ENCODE measurements at places on chromosomes 7 and 10.
A peak's percentile ranks its signal among the peaks of the same experiment; 100 is the strongest.

- DNase-seq: no peak
These were observed at the start of gene SHOC2 for GRCh38 chr10:110919349-110919931. Gene SHOC2 (plus strand): TSS chr10:110919604. CDS start chr10:110964359, 44,755 bp downstream.

- peak; percentile 65 for DNase-seq
These were observed at the start of gene LCOR for GRCh38 chr10:96831867-96832720. Gene LCOR (plus strand): TSS chr10:96832298. CDS start chr10:96949058, 116,760 bp downstream.

DNA sequence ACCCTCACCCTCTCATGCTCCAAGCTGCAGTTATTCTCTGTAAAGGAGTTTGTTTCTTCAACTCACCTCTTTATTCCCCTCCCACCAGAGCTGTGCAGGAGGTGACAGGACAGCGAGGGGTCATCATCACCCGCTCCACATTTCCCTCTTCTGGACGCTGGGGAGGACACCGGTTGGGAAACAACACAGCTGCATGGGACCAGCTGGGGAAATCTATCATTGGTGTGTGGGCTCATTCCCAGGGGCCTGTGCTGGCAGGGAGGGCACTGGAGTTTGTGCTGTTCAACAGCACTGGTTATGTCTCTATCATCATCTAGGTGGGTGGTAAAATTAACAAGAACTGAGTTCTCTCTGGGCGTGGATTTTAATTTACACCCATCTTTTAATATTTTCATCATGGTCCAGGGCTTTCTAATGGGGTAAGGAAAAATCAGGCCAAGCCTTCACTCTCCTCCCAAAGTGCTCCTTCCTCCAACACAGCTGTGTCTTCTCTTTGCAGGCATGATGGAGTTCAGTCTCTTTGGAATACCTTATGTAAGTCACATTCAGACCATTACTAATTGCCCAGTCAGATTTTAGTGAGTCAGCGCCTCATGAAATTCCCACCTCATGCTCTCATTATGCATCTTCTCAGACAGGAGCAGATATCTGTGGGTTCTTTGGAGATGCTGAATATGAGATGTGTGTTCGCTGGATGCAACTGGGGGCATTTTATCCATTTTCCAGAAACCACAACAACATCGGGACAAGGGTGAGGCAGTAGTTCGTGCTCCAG lies 61.6 kb downstream of the PRSS58 start:
- no peak for DNase-seq

GRCh38 chr7:47610506-47611044 lies 28.7 kb upstream of the TNS3 start:
- no peak for DNase-seq

DNA sequence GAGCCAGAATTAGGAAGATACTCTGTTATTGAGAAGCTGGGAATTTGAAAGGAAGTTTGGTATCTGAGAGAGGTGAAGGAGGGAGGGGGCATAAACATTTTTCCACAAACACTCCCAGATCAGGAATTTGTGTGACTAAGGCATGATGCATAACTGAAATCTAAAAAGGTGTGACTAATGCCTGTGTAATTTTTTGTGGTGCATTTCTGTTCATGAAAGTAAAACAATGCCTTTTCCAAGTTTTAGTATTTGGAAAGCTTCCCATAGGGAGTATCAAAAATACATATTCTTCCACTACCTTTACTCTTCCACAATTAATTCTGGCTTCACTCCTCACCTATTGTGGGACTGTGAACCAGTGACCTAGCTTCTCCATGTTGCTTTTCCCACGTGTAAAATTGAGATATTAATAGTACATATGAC lies 56.4 kb upstream of the CAV2 start:
- DNase-seq: no peak

DNA sequence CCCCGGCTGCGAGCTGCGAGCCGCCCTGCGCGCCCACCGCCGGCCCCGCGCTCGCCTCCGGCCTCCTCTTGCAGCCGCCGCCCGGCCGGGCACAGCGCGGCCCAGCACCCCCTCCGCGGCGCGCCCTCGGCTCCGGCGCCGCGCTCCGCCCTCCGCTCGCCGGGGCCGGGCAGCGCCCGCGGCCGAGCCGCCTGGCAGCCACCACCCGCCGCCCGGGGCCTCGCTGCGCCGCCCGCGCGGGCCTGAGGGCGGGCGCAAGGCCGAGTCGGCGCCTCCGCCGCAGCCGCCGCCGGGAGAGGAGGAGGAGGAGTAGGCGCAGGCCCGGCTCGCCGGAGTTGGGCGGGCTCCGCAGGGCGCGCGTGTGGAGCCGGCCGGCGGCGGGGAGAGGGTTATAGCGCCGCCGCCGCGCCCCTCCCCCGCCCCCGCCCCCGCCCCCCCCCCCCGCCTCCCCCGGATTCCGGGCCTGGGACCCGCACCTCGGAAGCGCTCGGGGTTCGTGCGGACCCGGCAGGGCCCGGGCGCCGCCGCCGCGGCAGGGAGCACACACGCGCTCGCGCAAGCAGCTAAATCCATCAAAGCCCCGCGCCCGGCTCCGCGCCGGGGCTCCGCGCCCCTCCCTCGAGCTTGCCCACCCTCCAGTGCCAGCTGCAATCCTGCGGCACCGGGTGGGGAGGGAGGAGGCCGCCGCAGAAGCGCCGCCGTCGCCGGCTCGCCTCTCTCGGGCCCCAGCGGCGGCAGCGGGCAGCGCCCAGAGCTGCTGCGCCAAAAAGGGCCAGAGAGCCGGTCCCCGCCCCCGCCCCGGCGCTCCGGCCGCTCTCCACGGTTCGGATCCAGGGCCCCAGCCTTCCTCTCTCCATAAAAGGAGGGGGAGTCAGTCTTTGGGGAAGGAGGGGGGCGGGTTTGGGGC lies at the start of gene PDGFA:
Gene PDGFA (minus strand): TSS at position 363 of the 907 bp plus-strand sequence. CDS start 845 bp downstream, outside the sequence.
- no peak for DNase-seq

DNA sequence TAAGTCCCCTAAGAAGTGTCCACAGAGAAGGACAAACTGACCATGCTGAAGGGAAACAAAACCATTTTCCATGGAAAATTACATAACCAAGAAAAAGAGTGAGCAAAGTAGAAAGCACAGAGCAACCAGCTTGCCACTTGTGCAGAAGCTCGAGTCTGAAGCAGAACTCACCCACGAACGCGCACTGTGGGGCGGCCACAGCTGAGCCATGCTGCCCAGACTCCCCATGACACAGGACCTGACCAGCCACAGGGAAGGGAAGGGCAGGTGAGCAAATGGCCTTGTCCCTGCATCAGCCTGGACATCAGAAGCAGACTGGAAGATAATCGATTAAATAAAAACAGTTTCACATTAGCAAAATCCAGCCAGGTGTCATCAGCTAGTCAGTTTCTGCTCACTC lies 95.7 kb downstream of the TCERG1L start:
- no peak for DNase-seq

GRCh38 chr10:71621231-71622153 lies 98.1 kb downstream of the C10orf105 start:
- no peak for DNase-seq

DNA sequence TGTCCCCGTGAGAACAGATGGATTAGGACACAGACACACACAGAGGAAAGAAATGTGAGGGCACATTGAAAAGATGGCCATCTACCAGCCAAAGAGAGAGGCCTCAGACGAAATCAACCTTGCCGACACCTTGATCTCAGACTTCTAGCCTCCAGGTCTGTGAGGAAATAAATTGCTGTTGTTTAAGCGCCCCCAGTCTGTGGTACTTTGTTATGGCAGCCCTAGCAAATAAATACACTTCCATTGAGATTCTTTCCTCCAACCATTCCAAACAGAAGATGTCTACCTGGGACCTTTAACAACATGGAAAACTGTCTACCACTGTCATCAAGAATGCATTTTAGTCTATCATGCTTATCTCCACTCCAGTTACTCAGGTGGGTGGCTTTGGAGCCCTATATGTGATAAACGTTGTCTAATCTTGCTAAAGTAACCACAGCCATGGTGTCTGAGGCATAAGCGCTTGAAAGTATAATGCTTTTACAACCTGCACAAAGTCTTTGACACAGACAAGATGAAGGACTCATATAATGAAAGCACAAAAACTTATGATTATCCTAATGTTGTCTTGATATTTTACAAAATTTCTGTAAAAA lies 244.3 kb downstream of the MTERF1 start:
- DNase-seq: no peak

- DNase-seq: no peak
These were observed 151.3 kb upstream of the RSU1 start for GRCh38 chr10:16968416-16969041.

DNA sequence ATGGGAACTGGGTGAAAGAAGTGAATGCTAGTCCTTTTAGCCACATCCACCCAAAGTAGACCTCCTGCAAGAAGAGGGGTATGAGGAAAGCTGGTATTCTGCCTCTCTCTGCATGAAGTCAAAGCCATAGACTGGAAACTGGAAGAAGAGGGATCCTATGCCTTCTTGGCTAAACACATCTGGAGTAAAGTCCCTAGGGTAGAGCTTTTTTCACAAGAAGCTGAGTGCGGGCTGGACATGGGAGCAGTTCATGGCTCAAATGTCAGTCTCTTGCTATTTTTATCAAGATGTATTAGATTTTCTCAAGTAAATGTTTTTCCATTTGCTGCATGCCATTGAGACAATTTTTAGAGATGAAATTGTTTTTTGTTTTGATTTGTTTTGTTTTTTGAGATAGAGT lies 206.5 kb upstream of the TMEM72 start:
- DNase-seq: no peak

DNA sequence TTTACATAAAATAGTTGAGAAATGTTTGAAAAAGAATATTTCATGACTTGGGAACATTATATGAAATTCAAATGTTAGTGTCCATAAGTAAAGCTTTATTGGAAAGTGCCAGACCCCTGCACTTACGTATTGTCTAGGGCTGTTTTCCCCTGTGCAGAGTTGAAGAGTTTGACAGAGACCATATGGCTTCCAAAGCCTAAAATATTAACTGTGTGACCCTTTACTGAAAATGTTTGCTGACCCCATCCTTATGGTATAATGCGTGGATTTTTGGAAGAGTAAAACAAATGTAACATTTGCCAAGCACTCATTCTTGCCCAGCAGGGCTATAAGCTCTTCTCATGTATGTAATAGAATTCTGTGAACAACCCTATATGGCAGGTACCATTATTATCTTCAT lies 40.1 kb upstream of the RAB18 start:
- DNase-seq: no peak

GRCh38 chr7:101606498-101606923 lies 22.6 kb downstream of the MYL10 start:
- DNase-seq: no peak

- no peak for DNase-seq
These were observed 258.2 kb upstream of the GLI3 start for GRCh38 chr7:42495256-42495655.

DNA sequence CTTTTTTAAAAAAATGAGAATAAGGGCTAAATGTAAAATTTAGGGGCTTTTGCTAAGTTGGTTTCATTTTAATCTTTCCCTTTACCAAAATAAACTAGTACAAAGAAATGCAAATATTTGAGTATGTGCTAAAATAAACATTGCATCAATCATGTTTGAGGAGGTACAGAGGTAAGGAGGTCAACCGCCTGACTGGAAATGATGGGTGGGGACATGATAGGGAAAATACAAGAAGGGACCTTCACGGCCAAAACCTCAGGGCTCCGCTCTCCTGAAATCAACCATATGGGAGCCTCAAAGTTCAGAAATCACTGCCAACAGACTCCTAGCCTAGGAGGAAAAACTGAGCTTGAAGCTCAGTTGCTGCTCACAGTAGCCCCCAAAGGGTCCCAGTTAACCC lies 207.6 kb downstream of the AHR start:
- DNase-seq: peak; percentile 41

- no peak for DNase-seq
These were observed 166.5 kb downstream of the HERPUD2 start for GRCh38 chr7:35528381-35528977.

GRCh38 chr10:74645692-74646091 lies 180.7 kb upstream of the KAT6B start:
- no peak for DNase-seq

GRCh38 chr7:68676813-68677535 lies 921.3 kb upstream of the AUTS2 start:
- DNase-seq: no peak

- DNase-seq: no peak
These were observed 10.0 kb downstream of the FASTK start for GRCh38 chr7:151070574-151070960.

DNA sequence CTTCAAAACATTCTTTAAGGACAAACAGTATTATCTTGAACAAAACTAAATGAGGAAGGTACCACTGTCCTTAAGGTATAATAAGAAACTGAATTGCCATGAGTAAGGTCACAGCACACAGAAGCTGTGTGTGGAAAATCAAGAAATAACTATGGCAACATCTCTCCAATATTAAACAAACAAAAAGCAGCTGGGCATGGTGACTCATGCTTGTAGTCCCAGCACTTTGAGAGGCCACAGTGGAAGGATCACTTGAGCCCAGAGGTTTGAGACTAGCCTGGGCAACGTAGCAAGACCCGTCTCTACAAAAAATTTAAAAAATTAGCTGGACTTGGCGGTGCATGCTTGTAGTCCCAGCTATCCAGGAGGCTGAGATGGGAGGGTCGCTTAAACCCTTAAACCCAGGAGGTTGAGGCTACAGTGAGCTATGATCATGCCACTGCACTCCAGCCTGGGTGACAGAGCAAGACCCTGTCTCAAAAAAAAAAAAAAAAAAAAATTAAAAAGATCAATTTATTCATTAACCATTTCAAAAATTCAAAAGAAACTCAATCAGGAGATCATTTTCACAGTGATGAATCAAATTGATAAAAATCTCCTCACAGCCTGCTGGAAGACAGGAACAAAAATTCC lies 195.4 kb downstream of the SKIDA1 start:
- DNase-seq: no peak

DNA sequence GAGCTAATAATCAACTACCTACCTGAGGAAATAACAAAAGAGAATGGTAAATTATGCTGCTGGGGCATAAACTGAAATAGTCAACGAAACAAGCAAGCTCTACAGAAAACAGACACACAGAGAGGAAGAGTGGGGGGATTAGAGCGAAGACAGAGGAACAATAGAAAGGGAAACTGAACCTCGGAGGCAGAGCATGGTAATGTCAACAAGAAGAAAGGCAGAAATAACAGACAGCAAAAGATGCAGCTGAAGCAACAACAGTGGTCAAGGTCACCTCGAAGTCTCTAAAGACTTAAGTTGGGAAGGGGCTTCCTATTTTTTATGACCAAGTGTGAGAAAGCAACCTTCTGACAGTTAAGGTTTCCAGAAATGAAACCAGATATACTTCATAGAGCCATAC lies 177.0 kb downstream of the ZNF438 start:
- no peak for DNase-seq

DNA sequence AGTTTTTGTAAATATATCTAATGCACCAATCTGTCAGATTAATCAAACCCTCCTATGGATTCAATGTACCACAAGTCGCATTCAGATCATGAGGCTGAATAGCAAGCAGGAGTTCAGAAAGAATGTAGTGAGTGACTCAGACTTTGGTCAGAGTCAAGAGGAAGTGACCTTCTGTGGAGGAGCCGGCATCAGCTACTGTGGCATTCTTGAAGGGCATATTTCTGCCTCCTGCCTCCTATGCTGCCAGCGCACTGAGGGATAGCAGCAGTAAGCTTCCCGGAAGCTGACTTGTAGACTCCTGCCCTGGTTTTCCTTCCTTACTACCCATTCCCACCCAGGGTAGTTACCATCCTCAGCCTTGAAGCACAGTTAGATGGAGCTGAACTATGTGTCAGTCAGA lies 867.5 kb downstream of the NRG3 start:
- DNase-seq: no peak

GRCh38 chr7:92698237-92698841 lies 108.1 kb upstream of the FAM133B start:
- DNase-seq: no peak
